Activated naive CD4-positive, alpha-beta T cell treated with anti-CD3 and anti-CD28 coated beads, Interleukin-2, amount 10 ng/mL, durations not matched to agents 7 days and 5 days (primary cell): ENCODE measurements at places on chromosomes 6 and 20.

DNA sequence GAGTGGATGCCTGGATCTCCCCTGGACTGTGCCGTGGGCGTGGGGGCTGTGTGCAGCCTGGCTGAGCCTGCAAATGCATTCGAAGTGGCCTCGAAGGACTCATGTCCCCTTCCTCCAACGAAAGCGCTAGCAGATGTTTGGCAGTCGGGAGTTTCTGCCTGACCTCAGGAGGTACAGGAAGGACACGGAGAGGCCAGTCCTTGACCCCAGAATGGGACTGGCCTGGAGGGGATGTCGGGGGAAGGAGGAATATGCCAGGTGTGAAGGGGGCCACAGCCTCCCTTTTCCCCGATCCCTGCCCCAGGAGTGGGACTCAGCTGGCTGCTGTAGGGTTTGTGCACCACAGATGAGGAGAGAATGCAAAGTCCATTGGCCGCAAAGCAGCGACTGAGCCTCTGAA lies 45.6 kb downstream of the APCDD1L start:
- DNase-seq, result no peak

- no peak for DNase-seq
Observed at GRCh38 chr6:114714836-114715507, 372.1 kb upstream of the HS3ST5 start.

DNA sequence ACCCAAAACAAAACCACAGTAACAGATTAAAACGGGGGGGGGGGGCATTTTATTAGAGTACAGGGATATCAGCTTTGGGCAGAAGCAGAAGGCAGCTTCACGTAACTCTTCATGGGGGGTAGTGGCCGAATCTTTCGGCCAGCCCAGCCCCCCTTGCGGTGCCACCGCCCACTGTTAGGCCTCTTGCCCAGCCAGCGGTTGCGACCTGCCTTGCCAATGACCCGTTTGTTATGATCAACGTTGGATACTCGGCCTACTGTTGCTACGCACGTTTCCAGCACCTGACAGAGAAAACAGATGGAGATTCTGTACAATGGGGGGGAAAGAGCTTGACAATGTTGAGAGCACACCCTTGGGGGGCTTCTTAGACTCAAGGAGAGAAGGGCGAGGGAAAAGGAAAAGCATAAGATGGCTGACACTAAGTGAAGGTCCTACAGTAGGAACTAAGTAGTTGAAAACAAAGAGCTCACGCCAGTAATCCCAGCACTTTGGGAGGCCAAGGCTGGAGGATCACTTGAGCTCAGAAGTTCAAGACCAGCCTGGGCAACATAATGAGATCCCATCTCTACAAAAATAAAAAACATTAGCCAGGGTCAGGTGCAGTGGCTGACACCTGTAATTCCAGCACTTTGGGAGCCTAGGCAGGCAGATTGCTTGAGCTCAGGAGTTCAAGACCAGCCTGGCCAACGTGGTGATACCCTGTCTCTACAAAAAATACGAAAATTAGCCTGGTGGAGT lies 724 bp upstream of the CUL7 start:
- DNase-seq, result no peak

GRCh38 chr6:3449750-3450305 lies 7.0 kb downstream of the SLC22A23 start:
- no peak for DNase-seq

DNA sequence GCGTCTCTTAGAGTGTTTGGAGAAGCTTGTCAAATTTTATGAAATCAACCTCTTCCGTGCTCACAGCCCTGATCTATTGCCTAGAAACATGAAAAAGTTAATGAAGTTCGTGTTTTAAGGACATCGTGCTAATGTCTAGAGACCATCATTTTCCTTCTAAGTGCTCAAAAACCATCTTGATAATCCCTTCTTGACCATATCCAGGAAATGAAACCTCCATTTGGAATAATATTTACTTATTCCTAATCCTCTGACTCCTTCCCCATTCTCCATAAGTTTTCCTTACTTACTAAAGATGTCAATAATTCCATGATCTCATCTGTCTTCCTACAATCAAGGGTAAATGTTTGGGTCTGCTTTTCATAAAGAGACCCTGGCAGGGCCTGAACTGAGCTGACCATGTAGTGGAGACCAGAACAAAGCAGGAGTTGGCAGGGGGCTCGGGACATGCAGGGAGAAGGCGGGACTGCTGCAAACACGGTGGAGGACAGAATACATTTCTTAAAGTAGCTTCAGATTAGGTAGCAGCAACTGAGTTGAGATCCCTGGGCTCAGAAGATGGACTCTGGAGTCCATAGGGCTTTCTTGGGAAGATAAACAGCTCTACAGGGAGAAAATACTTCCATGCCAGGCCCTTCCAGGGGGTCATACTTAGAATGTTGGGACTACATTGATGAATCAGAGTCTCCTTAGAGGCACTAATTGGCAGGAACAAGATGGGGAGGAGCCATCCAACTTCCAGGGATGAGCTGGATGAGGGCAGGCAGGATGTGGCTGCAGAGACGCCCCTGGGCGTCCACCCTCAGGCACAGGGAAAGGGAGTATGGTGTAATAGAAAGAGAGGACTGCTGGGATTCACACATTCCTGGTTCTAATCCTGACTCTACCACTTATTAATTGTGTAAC lies 100.7 kb downstream of the RIN2 start:
- DNase-seq, result no peak

DNA sequence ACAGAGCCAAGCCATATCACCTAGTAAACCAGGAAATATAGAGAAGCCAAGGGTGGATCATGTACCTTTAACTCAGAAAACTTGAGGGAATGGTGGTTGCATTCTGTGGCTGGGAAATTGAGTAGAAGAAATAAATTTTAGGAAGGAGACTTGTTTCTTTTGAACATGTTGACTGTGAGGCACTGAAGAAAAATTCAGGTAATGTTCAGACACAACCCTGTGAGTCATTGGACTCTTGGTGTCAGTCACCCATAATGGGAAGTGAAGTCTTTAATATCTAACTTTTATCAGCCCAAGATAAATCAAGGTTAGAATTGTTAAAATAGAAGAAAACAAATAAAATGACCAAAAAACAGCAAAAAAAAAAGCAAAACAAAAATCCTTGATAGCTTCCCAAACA lies 98.8 kb upstream of the GRIK2 start:
- DNase-seq, result no peak

DNA sequence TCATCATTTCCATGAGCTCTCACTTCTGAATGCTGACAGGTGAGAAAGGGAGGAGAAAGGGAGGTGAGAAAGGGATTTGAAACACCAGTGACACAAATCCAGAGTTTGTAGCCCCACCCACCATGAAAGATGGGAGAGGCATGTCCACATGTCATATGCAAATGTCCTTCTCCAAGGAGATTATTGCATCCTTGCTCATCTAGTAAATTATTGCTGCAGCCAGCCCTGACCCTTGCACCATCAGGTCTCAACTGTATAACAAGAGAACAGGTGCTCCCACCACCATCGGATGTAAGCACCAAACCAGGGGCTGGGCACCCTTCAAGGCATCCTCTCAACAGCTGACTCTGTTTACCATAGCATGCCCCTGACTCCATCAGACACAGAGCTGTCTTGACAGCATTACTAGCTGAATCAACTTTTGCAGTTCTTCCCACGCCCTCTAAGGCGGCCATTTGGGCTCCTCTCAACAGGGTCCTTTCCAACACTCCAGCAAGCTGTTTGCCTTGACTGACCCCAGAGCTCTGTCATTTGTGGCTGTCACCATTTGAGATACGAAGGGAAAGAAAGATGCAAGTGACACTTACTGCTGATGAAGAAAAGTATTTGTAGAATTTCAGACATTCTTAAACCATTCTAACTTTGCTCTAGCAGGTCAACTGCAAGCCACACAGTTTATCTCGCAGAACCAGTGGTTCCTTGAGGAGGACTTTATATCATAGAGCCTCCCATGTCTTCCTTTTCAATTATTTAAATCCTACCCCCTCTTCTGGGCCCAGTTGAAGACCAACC lies 14.2 kb downstream of the GFOD1 start:
- no peak for DNase-seq

- DNase-seq, result no peak
Observed at GRCh38 chr6:167405778-167406532, 81.1 kb downstream of the TTLL2 start.

- DNase-seq, result no peak
Observed at GRCh38 chr6:111927321-111927720, 54.1 kb upstream of the FYN start.

DNA sequence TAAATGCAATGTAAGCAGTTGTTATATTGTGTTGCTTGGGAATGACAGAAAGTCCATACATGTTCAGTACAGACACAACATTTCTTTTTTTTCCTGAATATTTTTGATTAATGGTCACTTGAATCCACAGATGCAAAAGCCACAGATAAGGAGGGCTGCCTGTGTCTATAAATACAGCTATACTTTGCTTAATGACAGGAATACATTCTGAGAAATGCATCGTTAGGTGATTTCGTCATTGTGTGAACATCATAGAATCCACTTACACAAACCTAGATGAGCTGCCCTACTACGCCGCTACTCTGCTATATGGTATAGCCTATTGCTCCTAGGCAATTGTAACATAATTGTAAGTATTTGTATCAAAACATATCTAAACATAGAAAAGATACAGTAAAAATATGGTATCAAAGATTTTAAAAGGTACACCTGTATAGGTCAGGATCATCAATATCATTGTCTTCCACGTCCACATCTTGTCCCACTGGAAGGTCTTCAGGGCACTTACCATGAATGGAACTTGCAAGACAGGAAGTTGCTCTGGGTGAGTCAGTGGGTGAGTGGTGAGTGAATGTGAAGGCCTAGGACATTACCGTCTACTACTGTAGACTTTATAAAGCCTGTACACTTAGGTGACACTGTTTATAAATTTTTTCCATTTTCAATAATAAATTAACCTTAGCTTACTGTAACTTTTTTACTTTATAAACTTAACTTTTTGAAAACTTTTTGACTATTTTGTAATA lies 27.9 kb upstream of the POPDC3 start:
- DNase-seq, result no peak

GRCh38 chr20:16158090-16158975 lies 414.9 kb downstream of the KIF16B start:
- no peak for DNase-seq

GRCh38 chr6:127391094-127391953 lies 47.9 kb upstream of the ECHDC1 start:
- no peak for DNase-seq

DNA sequence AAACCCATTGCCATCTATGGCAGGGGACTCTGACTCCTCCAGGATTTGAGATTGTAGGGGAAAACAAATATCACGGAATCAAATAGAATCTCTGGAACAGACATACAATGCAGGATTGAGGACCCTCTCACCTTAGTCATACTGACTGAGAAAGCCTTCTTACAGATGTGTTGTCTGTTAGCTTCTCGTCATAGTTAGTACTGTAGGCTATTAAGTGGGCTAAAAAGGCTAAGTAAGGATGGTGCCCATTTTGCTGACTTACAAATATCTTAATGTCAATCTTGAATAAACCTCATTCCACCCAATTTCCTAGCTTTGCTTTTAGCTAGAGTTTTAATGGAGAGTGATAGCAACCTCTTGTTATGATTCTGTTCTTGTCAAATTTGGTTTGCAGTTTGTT lies 352.4 kb downstream of the QKI start:
- DNase-seq, result no peak

DNA sequence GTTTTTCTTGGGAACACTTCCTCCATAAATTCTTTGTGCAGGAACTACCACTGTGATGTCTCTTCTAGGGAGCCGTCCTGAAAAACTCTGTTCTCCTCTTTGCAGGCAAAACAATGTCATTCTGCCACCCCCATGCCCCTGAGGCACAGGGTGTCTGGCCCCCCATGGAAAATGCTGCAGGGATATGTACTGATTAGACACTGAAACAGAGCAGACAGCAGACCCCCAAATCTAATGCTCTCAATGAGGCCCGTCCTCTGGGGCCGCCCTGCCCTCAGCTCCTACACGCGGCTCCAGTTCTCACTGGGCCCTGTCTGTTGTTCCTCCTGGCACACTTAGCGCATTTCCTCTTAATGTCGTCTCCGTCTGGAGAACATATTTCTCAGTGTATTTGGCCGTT lies 97.5 kb downstream of the LAMP5 start:
- no peak for DNase-seq

- no peak for DNase-seq
Observed at GRCh38 chr20:9258901-9259300, 190.0 kb downstream of the PLCB4 start.

DNA sequence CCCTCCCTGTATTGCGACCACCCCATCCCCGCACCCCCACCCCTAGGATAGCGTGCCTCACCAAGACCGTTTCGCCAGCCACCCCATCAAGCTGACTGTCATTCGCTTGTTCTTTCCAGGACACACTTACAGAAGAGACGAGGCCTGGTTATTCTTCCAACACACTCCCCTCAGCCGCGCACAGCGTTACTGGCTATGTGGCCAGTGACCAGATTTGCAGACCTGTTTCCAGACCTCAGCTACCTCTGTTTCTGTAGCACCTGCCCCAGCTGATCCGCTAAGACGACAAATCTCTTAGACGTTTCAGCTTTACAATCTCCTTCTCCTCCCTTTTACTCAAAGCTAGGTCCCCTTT lies 26.1 kb downstream of the HLA-F start:
- DNase-seq, result no peak

- no peak for DNase-seq
Observed at GRCh38 chr20:1824834-1825233, 70.4 kb upstream of the SIRPA start.

GRCh38 chr20:57866250-57867106 lies 156.7 kb upstream of the PMEPA1 start:
- no peak for DNase-seq

- no peak for DNase-seq
Observed at GRCh38 chr6:3895312-3895653, 46.1 kb downstream of the FAM50B start.

DNA sequence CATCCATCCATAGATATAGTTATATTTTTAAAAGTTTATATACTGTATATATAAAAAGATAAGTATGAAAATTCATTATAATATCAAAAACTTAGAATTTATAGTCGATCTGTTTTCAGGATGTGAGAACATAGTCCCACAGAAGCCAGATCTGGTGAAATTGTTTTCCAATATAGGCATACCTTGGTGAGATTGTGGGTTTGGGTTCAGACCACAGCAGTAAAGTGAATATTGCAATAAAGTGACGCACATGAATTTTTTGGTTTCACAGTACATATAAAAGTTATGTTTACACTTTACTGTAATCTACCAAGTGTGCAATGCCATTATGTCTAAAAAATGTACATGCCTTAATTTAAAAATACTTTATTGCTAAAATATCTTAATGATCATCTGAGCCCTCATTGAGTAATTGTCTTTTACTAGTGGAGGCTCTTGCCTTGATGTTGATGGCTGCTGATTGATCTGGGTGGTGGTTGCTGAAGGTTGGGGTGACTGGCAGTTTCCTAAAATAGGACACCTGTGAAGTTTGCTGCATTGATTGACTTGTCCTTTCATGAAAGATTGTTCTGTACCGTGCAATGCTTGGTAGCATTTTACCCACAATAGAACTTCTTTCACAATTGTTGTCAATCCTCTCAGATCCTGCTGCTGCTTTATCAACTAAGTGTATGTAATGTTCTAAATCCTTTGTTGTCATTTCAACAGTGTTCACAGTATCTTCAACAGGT lies 29.8 kb downstream of the AIG1 start:
- no peak for DNase-seq

- DNase-seq, result no peak
Observed at GRCh38 chr6:154721460-154721859, 11.8 kb upstream of the SCAF8 start.
